ENCODE measurements at places on chromosomes 6 and 20.

GRCh38 chr6:31143148-31143547, 4.3 kb upstream of the PSORS1C2 start:
- no peak for DNase-seq

- DNase-seq: no peak
Observed at GRCh38 chr20:45104786-45105185, 3.9 kb upstream of the KCNS1 start.

GRCh38 chr20:53647286-53647821, 53.7 kb upstream of the ZNF217 start:
- no peak for DNase-seq

DNA sequence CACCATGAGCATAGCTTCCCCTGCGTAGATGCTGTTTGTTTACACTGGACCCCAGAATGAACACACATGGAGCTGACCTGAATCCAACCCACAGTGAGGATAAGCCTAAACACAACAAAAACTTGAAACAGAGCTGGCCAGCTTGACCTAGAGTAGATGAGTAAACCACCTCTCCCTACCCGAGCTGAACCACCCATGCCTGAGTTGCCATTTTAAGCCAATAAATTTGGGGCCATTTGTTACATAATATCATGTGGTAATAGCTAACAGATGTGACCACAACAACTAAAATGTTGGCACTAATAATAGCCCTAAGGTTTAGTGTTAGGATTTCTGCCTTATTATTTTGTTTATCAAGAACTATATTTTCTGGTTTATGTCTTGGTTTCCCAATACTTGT, 103.2 kb upstream of the GRIK2 start:
- DNase-seq: no peak

GRCh38 chr6:43376551-43376981, 7.1 kb upstream of the ZNF318 start:
- DNase-seq: no peak

- no peak for DNase-seq
Observed at GRCh38 chr6:136347847-136348246, 58.2 kb upstream of the BCLAF1 start.

- DNase-seq: no peak
Observed at GRCh38 chr6:169371344-169372127, 117.9 kb upstream of the THBS2 start.

- DNase-seq: no peak
Observed at GRCh38 chr20:43681468-43681942, 14.6 kb downstream of the MYBL2 start.

- no peak for DNase-seq
Observed at GRCh38 chr20:59032713-59033059, 551 bp upstream of the ATP5F1E start.

DNA sequence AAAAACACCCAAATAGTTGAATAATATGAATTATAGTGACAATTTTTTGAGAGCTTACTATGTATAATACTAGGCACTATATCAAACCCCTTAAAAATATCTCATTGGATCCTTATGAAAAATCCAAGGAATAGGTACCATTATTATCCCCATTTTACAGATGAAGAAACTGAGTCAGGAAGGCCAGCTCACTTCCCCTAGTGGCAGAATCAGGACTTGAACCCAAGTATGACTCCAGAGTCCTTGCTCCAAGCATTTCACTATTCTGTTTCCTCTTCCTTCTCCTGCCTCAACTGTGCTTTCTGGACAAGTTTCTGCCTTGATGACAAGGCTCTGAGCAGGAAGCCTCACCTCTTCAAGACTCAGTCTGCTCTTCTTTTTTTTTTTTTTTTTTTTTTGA, 10.8 kb upstream of the PARD6B start:
- DNase-seq: no peak

GRCh38 chr20:40913224-40914185, 115.1 kb upstream of the TOP1 start:
- DNase-seq: no peak

DNA sequence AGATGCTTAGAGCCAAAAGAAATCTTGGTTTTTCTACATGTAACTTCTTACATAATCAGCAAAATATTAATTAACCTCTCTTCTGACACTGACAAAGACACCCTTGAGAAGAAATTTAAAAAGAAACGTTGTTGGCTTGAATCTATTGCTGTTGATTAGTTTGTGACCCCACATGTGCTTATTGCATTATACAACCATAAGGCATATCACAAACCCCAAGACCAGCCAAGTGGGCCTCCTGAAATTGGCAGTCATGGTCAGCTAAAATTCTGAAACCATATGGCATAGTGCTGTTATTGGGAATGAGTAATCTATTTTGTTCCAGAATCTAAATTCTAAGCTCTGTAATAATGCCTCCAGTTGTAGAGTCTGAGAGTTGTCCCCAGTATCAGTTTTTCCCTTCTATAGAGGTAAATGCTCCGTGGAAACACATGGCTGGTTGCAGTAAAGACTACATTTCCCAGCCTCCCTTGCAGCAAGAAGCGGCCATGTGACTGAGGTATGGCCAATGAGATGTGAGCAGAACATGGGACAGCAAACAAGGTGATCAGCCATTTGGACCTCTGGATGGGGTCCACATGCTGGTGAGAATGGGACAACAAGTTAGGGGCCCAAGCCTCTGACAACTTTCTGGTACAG, 42.3 kb upstream of the PTPN1 start:
- no peak for DNase-seq

DNA sequence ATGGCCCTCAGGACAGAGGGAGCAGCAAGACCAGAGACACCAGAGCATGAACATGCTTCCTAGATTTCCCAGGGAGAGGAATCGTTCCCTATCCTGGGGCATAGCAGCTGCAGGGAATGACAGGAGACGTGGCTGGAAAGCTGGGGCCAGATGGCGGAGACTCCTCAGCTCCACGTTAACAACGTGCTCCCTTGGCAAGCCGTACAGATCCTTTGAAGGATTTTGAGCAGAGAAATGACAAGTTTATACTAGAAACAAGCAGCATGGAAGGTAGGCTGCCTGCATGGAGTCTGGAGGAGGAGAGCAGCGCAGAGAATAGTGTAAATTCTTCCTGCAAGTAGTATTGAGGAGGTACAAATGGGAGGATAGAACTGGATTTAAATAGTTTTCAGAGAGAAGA, 11.7 kb downstream of the MYLIP start:
- no peak for DNase-seq

DNA sequence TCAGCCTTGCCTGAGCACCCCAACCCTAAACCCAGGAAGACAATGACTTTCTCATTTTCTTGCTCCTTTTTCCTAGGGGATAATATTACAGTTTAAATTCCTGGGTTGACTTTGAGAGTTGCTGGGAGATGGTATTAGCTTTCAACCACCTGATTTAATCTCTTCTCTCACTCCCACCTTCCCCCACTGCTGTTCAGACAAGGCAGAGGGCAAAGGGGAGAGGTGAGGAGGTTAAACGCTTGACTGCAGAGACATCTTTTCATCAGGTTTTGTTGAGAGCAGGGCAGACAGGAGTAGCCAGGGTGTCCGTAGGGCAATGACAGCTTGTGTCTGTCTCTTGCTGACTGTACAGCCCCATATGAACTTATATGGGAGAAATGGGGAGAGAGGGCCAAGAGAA, 811.2 kb downstream of the MAFB start:
- DNase-seq: no peak

DNA sequence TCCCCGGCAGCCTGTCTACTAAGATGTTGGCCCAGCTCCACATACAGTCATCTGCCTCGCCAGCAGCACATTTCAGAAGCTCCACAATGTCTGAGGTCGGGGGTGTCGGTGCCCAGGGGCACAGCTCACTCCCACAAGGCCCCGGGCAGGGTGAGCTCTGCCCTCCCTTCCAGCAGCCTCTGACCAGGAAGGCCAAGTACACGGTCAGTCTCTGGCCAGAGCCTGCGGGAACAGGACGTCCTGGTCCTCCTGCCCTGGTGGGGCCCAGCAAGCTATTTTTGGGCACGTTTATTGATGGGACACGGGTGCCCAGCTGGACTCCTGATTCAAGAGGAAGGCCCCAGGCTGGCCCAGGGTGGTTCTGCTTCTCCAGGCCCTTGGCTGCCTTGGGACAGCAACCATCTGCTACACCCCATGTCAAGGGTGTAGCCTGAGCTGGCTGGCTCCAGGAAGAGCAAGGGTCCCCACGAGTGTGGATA, 114.9 kb upstream of the PTPN1 start:
- DNase-seq: no peak

GRCh38 chr20:21048841-21049273, 57.3 kb downstream of the LINC00237 start:
- DNase-seq: peak; percentile 24

DNA sequence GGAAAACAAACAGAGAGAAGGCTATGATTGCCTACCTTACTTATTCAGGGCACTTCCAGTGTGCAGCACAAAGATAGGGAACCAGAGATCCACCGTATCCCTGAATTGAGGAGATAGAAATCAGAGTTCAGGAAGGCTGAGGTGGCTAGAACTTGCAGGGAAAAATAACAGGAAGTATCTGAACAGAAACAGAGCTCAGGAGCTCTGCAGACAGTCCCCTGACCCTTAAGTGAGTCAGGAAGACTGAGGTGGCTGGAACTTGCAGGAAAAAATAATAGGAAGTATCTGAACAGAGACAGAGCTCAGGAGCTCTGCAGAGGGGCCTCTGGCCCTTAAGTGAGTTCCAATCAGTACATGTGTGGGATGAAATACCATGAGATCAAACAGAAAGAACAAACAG, 65.4 kb downstream of the RPRD1B start:
- no peak for DNase-seq

DNA sequence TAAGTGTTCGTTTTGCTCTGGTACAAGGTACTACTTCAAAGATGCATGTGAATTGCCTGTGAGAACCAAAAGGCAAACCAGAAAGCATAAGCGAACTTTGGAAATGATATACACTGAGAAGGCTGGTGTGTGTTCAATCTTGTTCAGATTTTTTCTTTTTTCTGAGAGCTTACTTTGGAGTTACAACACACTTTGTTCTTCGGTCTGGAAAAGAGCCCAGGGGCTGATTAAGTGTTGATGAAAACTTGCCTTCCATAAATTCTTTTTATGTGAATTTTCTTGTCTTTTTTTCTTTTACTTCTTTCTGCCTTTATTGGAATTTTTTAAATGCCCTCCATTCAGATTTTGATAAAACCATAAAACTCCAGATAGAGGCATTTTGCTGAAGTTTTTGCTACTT, 395.1 kb upstream of the SASH1 start:
- DNase-seq: no peak

- no peak for DNase-seq
Observed at GRCh38 chr6:56541741-56542360, 100.8 kb downstream of the DST start.

- DNase-seq: no peak
Observed at GRCh38 chr6:15485936-15486335, 176.9 kb downstream of the DTNBP1 start.

GRCh38 chr6:22308939-22309338, 12.1 kb upstream of the PRL start:
- DNase-seq: no peak

DNA sequence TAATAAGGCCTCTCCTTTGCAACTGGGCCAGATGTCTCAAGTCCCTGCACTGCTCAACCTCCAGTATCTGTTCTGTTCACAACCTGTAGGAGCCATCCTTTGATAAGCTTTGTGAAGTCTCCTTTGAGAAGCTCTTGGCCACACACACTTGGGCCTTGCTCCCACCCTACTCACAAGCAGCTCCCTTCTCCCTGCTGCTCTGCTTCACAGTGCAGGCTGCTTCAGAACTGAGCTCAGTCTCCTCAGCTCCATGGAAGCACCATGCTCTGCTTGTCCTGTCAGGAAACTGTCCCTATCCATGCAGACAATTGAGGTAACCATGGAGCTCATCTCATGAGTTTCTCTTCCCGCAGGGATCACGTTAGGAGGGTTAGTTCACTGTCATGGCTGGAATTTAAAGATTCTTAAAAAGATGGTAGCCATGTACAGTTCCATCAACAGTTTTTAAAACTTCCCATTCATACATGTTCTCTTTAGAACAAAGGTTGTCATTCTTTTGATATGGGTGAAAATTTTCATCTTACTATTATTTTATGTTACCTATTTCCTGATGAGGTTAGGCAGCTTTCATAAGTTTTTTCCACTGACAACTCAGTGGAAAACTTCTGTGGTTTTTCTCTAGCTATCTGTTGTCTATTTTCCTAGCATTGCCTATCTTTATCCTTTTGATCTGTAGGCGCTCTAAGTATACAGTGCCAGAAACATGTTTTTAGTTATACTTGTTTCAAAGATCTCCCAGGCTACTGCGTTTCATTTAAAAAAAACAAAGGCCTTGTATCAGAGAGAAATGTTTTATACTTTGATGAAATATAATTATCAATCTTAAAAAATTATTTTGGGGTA, 62.6 kb downstream of the AK9 start:
- no peak for DNase-seq

- DNase-seq: no peak
Observed at GRCh38 chr20:17452441-17452840, 78.7 kb downstream of the BFSP1 start.

DNA sequence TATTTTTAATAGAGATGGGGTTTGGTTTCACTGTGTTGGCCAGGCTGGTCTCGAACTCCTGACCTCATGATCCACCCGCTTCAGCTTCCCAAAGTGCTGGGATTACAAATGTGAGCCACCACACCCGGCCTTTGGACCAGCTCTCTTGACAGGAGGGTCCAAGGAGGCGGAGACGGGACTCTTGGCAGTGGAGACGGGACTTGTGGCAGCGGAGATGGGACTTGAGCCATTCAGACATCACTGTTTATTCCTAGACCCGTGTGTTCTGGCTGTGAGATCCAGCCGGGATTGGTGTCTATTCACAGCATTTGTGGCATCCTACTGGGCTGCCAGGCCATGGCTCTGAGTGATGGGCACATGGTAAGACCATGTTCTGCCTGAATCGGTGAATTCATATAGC, 25.6 kb downstream of the PRPF6 start:
- DNase-seq: no peak

DNA sequence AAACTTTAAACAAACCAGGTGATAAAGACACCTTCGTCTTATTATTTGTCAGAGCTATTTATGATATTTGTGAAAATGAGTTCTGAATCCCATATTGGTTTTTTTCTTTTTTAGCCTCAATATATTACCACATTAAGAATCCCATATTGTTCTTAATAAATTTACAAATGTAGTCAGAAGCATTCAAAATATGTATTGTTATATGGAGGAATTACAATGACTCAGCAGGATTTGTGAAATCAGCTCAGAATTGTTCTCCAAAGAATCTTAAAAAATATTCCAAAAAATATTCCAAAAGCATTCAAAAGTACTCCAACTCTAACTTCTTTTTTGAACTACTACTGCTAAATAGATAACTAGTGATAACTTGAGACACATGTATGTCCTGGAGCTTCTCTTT, 6.5 kb upstream of the ZNF343 start:
- DNase-seq: no peak

GRCh38 chr20:19644085-19644484, 114.0 kb upstream of the RIN2 start:
- no peak for DNase-seq

DNA sequence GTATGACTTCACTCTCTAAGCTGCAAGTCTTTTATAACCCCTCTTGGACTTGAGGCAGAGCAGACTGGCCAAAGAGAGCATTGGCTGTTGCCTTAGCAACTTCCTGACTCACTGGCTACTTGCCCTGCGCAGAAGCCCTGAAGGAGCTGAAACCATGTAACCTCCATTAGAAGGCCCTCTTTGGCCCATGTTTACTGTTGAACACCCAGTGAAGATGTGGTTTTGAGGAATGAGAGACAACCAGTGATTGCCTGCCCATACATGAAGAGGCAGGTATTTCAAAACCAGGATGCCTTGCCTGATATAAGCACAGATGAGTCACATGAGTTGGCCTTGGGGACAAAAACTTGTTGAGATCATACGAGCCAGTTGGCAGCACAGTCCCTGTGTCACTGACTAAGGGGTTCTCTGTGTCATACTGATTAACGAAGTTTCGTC, 182.5 kb downstream of the EDN1 start:
- no peak for DNase-seq

Measured in stimulated activated CD8-positive, alpha-beta memory T cell treated with anti-CD3 and anti-CD28 coated beads, Interleukin-7, amount 100 ng/mL, for 24 hours (primary cell).